ENCODE measurements at places on chromosomes 7 and 10. TPM values are rescaled to one million over a fixed set of nuclear protein-coding genes. Genes with fewer than 3 reads are reported as not detected.
A peak's percentile ranks its signal among the peaks of the same experiment; 100 is the strongest.

PLEKHS1 gene
- total RNA-seq: not detected

SEMA3C gene
- total RNA-seq: 186 TPM

LRRD1 gene
- not detected for total RNA-seq

SLC29A4 gene
- 3.0 TPM for total RNA-seq

PEX1 gene
- 2.0 TPM for total RNA-seq

KCND2 gene
- total RNA-seq: not detected

PRRT4 gene
- not detected for total RNA-seq

DRGX gene
- not detected for total RNA-seq

SEMA3D gene
- 20.9 TPM for total RNA-seq

GRCh38 chr7:80105701-80106408 is 28.8 kb upstream of the GNAI1 start:
- no peak for DNase-seq

DNA sequence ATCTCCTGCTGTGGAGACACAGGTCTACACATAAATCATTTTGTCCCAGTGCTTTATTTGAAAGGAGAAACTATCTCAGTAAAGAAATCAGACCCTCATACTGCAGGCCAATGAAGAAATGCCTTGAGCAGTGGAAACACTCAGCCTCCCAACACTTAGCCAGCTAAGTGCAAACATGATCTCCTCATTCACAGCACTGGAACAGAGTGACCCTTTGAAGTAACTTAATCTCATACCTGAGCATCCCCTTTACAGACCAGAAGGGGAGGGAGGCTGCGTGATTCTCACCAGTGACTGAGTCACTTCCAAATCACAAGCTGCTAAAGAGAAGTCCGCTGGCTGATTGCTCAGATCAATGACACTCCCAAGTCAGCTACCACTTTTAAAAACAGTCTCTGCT is 4.5 kb downstream of the CHST15 start:
- no peak for DNase-seq

- peak; percentile 63 for DNase-seq
Observed at GRCh38 chr10:113059371-113059780, 109.3 kb downstream of the TCF7L2 start.

- DNase-seq: no peak
Observed at GRCh38 chr10:43260117-43260761, 6.6 kb downstream of the RASGEF1A start.

- DNase-seq: no peak
Observed at GRCh38 chr7:143954135-143954534, 509 bp upstream of the OR2F1 start.

DNA sequence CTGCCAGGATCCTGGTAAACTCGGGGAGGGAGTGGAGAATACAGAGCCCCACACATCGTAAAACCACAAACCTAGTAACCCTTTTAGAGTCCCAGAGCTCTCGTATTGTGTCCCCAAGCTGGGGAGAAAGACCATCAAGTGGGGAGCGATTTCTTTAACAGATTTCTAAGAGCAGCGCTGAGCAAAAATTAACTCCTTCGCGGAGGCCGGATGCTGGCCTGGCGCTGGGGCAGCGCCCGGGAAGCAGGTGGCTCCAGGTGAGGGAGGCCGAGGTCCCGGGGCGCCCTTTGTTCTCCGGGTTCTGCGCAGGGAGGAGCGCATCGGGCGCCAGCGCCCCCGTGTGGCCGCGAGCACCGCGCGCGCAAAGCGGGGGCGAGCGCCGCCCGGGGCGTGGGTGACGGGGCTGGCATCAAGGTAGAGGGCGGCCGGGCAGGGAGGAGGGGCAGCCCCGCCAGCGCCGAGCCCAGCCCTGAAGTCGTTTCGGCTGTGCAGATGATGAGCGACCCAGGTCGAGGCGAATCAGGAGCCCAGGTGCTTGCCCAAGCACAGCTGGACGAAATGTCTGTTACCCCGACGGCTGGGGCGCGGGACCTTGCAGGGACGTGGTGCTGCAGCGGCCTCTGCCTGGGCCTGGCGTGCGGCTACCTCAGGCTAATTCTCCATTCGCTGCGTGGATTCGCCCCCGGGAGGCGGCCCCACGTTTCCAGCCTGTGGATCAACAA is 10.4 kb upstream of the FGFR2 start:
- DNase-seq: peak; percentile 61

DNA sequence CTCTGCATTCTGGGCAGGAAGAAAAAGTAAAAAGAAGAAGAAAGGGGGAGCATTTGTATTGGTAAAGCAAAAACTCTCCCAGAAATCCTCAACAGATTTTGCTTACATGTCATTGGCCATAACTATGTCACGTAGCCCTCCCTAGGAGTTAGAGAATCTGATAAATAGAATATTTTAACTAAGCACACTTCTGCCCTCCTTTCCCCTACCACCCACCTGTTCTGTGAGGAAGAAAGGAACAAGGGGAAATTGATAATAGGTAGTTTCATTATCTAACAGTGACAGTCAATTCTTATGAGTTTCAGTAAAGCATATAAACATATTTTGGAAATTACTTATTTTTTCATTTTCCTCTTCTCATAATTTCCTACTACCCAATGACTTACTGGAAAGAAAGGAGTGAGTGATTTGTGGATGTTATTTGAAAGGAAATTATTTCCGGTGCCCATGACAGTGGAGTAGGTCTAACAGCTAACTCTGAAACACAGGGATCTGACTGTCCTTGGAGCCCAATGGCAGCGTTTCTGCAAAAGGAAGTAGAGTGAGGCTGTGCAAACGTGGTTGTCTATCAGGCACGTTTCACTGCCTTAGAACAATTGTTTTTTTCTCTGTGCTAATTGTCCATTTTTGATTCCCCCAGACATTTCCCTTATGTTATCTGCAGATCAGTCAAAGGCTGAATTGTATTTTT is 128.6 kb upstream of the MDFIC start:
- DNase-seq: no peak

DNA sequence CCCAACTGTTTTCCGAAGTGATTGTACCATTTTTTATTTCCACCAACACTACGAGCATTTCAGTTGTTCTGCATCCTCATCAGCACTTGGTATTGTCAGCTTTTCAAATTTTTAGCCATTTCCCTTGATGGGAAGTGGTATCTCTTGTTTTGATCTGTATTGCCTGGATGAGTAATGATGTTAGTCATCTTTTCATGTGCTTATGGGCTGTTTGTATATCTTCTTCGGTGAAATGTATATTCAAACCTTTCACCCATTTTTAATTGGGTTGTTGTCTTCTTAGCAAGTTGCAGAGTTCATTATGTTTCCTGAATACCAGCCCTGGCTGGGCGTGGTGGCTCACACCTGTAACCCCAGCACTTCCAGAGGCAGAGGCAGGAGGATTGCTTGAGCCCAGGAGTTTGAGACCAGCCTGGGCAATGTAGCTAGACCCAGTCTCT is 22.1 kb downstream of the CLIP2 start:
- no peak for DNase-seq

- DNase-seq: no peak
Observed at GRCh38 chr7:111650456-111650999, 88.2 kb upstream of the IMMP2L start.

DNA sequence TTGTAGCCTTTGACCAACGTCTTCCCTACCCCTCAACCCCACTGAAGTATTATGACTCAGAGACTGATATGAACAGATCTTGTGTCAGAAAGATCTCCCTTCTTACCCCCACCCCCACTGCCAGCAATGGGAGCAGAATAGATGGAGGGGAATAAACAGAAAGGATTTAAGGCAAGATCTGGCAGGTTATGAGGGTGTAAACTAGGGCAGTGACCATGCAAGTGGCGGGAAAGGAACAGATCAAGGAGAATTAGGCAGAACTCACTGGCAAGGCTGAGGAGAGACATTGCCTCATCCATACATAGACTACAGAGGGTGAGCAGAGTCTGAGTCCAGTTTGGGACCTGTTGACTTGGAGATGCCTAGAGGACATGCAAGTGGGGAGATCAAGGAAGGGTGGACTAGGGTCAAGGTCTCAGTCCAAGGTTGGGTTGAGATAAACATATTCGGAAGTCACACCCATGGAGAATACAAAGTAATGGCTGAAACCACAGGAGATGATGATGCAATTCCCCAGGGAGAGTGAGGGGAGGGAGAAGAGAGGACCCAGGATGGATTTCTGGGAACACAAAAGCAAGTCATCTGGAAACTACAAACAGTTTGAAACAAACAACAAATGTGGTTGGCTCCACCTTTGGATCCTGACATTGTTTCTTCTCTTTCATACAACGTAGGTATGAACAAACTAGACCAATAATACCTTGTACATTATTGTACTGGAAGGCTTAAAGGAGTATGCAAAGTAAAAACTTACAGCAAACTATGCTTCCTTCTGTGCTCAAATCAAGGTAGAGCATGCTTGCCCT is 44.9 kb upstream of the IL6 start:
- no peak for DNase-seq

DNA sequence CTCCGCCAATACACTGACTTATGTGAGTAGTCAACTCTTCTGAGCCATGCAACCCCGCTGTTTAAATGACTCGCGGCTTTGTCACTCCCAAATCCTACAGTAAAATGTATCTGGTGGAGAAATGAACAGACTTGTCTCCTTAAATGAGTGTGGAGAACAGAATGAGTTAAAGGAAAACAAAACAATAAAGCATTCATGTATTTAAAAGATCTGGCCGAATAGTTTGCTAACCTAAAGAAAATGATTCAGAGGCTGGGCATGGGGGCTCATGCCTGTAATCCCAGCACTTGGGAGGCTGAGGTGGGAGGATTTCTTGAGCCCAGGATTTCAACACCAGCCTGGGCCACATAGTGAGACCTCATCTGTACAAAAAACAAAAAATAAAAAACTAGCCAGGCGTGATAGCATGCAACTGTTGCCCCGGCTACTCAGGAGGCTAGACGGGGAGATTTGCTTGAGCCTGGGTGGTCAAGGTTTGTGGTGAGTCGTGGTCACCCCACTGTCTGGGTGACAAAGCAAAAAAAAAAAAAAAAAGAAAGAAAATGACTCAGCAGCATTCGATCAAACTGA is 86.5 kb upstream of the PFKP start:
- no peak for DNase-seq

DNA sequence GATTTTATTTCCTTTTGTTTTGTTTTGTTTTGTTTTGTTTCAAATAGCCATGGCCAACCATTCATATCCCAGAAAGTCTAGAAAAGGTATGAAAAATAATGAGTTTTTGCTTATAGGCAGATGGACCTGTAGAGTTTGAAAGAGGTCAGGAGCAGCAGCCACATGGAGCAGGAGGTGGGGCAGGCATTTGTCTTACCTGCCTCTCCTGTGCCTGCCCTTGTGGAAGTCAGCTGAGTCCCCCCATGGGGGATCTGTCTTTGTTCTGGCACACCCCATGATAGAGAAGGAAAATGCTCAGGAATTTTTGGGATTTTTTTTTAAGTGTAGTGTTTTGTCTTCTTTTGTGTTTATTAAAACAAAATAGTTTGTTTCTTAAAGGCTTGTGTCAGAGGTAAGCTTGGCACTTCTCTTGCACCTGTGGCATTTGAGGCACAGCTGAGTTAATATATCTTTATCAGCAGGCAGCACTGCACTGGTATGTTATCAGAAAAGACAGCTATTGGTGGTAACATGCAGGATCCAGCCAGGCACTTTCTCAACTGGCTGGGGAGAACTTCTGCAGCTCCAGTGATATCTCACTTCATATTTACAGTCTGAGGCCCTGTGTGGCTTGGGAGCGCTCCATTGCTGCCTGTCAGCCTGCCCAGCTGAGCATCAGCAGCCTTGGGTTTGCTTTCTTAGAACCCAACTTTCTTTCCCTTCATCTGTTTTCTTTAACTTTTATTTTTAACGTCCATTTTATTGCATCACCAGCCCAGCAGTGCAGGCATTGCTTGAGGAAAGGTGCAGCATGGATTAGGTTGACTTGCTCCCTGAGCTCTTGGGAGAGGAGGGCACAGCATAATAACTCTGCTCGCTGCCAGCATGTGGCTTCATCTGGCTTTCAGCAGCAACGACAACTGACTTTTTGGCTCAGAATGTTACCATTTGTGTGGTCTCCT is 44.4 kb downstream of the LRRC4 start:
- peak; percentile 38 for DNase-seq

GRCh38 chr7:80243425-80243824 is 108.8 kb downstream of the GNAI1 start:
- DNase-seq: peak; percentile 7

- DNase-seq: no peak
Observed at GRCh38 chr7:101527844-101528667, 101.0 kb downstream of the MYL10 start.

DNA sequence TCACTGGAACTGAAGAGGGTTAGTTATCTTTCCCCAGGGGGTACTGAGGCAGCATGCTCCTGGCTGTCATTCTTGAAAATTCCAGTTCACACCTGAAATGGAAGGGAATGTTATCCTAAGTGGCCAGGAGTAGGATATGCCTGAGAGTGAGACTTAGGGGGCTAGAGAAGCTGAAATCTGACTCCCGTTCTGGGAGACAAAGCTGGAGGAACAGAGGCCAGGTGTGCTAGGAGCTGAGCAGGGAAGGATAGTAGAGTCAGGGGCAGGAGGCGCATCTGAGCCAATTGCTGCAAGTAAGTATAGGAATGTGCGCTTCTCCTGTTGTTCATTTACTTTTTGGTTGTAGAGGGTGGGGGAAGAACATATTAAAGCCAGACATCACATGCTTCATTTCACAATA is 58.1 kb upstream of the KIAA1217 start:
- DNase-seq: no peak

DNA sequence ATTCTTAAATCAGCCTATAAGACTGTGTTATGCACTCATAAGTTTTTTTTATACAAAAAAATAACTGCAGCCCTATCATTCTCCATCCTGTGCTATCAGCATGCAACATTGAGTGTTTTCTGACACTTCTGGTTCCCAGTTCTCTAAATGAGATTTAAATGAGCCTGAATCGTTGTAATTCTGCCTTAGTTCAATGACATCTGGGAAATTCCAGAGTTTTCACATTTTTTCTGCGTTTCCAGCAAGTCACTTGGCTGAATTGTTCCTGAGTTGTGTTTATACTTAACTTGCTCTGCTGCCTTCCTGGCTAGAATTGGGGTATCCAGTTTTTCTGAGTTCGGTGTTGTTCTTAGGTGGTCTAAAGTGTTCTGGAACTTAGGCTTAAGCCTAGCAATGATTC is 636.1 kb upstream of the FZD8 start:
- no peak for DNase-seq

DNA sequence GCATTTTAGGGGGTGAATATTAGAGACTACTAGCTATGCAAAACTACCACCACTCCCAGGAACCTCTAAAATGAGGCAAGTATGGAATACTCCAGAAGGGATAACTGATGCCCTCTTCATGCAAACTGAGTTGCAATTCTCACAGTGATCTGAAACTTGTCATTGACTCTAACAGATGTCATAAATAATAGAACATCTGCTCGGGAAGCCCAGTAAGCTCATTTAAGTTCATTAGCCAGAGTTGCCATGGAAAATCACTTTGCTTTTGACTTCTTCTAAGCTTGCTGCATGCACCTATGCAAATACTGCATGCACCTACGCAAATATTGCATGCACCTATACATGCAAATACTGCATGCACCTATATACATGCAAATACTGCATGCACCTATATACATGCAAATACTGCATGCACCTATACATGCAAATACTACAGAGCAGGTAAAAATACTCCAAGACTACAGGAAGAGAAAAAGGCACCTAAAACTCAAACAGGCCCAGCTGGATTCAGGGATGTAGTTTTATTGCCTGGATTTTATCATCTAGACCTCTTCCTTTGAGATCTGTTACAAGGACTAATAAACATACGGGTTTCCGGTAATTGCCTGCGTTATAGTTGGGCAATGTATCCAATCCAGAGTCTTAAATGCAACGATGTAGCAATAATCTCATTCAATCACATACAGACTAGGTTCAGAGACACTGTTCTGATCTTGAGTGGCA is 1061.1 kb upstream of the AUTS2 start:
- DNase-seq: no peak

- peak; percentile 37 for DNase-seq
Observed at GRCh38 chr7:3787717-3788264, 486.7 kb downstream of the SDK1 start.

Measured in stomach (tissue), 19 donors.